ENCODE measurements at places on chromosomes 4 and X.

DNA sequence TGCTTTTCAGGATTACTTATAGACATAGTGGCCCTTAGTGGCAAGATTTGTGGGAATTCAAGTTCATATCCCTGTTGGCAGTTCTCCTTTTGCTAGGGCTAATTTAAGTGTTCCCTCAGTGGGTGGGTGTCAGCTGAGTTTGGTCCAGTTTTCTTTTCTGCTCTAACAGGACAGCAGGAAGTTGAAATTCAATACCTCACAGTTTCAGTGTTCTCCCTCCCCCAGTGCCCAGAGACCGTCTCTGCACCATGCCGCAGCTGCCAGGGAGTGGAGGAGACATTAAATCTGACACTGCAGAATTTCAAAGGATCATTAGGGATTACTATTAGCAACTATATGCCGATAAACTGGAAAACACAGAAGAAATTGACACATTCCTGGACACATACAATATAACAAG is 50.7 kb downstream of the UBE2NL start:
- no peak for DNase-seq

DNA sequence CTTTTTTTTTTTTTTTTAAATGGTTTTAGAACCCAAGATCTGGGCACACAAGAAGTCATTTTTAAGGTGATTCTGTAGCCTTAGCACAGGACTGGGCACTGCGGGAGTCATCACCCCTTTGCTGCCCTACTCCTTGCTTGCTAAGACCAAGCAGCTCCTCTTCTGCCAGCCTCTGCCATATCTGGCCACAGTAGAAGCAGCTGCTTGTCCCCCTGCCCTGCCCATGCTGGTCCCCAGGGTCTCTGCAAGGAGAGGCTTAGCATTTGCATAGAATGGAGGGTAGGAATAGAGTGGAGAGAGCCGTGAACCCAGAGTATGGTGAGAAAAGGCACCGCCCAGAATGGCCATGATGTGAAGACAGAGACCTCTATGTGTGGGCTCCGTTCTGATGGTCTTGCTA is 109.3 kb downstream of the ADRA2C start:
- no peak for DNase-seq

GRCh38 chr4:144178414-144178813 is 37.9 kb upstream of the GYPA start:
- DNase-seq = no peak

- DNase-seq = no peak
Measured at GRCh38 chr4:38309471-38309870, 349.3 kb downstream of the PTTG2 start.

DNA sequence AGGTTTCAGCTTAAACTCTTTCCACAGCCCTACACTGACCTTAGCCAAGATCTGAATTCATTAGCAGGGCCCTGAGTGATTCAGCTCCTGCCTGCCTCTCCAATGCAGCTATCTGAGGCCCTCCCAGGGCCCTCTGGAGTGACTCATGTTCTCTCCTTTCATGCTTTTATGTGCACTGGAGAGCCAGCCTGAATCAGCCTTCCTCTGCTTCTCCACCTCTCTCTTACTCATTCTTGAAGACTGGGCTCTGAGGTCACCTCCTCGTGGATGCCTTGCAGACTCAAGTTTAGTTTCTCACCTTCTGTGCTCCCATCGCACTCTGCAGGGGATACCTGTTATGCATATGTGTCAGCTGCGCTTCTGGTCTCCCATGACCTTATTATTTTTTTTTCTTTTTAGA is 3.1 kb upstream of the OCIAD2 start:
- no peak for DNase-seq

DNA sequence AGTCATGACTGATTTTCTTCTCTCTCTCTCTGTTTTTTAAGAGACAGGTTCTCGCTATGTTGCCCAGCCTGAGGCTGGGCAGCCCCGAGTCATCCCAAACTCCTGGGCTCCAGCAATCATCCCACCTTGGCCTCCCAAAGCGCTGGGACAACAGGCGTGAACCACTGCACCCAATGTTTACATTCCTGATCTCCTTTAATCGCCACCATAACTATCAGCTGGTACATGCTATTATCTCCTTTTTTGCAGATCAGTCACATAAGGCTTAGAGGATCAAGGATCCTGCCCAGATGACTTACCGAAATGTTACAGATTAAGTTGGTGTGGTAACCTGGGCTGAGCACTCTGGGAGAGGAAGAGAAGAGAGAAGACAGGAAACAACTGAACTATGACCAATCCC is 1.5 kb upstream of the USP46 start:
- DNase-seq = no peak

- DNase-seq = no peak
Measured at GRCh38 chr4:73345399-73345975, 58.6 kb upstream of the ALB start.

DNA sequence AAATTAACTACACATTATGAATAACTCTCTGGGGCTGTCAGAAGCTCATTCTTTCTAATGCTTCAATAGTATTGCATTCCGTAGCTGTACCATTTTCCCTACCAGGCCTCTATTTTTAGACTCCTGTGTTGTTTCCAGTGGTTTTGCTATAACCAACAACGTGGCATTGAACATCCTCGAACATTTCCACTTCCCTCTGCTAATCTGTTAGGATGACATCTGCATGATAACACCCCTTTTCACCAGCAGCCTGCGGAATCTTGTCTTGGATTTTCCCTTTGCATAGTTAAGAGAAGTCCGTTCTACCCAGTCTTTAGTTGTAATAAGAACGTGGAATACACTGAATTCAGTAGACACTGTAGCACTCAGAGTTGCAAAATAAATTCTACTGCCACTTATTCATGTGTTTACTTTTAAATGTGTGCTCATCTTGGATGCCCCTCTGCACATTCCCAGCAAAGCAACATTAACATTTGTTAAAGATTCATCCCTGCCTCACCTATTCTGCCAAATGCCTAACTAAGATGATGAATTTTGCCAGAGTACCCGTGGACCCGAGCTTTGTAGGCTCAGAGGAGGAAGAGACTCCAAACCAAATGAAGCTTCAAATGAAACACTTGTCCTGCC is 55.6 kb downstream of the SEL1L3 start:
- no peak for DNase-seq

DNA sequence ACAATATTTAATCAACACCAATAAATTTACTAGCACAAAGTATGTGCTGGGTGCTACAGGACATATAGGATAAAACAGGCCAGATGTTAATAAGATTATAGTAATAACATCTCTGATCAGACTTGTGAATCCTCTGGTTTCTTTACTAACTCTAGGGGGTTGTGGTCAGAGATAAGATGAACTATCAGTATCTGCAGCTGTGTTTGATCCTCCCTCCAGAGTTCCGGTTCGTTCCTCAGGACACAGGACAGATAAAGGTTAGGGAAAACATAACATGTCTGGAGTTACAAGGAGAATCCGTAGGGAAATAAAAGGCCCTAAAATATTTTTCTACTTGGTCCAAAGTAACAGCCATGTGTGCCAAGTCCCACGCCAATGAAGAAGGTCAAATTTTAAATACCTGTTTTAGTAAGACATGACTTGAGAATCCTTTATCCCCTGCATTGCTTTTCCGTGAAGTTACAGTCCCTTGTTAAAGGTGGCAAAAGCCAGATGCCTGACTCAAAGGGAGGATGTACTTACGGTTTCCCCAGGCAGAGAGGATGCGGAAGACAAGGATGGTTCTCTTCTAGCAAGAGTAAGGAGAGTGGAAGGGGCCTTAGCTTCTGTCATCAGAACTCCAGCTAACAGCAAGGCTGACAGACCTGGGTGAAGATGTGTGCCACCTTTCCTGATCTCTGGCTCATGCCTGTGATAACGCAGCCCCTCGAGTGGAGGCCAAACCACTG is 44.4 kb downstream of the KIAA0232 start:
- DNase-seq = no peak

DNA sequence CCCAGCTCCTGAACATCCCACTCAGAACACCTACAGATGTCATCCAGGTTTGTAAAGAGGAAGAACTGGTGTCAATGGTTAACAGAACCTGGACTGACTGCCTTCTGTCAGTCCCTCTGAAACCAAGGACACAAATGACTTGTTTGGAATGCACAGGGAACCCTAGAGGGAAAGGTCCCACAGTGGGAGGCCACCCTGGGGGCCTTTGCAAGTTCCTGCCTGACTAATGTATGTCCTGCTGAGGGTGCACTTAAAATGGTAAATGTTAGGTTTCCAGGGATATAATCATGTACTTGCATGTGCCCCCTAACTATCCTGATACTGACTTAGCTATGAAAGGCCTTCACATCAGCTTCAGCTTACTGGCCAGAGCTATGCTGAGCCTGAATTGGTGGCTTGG is 15.0 kb upstream of the XAGE2 start:
- DNase-seq = no peak

DNA sequence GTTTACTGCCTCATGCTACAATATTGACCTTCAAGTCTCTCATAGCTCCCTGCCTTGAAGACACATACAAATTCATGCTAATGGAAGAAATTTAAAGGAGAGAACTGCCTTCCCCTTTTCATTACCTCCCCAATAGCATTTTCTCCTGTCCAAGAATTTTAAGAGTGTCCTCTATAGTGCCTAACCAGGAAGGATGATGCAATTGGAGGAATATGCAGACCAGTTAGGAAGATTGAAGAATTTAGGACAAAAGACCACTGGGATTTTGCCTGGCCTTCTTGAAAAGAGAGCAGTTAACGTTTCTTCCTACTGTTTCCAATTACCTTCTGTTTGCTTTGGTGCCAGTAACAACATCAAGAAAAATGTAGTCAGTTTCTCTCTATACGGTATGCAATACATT is 443.9 kb downstream of the INPP4B start:
- no peak for DNase-seq

- no peak for DNase-seq
Measured at GRCh38 chrX:108438110-108438623, at the start of gene COL4A6. Gene COL4A6 (minus strand): TSS chrX:108438422. CDS start chrX:108438196, 226 bp downstream.

DNA sequence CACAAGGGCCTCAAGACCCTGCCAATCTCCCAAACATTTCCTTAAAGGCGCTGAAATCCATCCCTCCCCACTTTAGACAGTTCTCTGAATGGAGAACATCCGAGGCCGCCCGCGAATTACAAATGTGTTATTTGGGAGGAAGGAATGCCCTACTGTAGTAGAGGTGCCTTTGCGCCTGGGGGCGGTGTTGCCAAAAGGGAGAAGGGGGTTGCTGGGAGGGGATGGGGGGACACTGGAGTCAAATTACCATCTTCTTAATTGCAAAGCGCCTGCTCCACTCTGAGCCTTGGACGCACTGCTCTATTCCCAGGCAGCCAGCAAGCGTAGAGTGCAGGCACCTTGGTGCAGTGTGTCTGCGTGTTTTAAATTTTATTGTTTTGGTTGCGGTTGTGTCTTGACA is 2.7 kb downstream of the TMEM255A start:
- peak; percentile 35 for DNase-seq

DNA sequence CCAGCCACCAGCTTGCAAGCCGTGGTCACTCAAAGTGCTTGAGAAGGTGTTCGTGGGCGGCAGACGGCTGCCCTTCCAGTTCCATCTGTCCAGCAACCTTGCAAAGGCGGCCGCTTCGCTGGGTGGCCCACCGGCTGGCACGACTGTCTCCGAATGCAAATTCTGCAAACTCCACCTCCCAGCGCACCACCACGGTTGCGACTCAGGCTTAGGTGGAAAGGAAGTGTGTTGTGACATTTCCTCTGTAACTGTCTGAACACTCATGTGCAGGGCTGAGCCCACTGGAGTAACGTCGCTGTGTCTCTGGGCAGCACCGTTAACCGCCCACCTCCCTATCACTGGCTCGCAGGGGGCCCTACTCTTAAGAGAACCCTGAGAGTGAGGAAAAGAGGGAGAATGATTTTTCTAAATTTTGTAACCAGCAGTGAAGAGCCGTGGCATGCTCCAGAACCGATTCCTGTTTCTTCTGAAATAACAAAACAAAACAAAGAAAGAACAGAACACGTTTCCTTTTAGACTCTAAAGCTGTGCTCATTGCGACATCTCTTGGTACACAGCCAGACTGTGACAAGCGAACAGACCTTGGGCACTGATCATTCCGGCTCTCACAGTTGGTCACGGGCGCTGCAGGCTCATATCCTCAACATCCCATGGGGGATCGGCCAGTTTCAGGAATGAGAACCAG is at the start of gene P2RY8:
Gene P2RY8, minus strand, starts transcription at position 155 of the 685 bp plus-strand sequence. CDS start 70,627 bp downstream, outside the sequence.
- no peak for DNase-seq

- peak; percentile 2 for DNase-seq
Measured at GRCh38 chrX:120769576-120770341, 105.9 kb downstream of the CT47B1 start.

DNA sequence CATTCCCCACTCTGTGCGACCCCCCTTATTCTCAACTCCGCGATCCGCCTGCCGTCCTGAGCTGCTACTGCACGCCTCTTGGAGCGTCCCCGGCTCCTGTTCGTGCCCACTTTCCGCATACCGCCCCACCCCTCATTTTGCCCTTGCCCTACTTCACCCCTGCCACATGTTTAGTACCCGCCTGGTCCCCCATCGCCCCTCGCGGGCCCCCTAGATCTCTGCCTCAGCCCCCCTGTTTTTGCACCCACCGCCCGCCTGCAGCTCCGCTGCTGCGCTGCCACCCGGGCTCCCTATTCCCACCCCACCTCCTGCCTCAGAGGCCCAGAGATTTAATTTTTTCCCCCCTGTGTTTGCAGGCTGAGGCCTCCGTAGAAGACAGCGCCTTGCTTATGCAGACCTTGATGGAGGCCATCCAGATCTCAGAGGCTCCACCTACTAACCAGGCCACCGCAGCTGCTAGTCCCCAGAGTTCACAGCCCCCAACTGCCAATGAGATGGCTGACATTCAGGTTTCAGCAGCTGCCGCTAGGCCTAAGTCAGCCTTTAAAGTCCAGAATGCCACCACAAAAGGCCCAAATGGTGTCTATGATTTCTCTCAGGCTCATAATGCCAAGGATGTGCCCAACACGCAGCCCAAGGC is 1.4 kb downstream of the MAGED1 start:
- no peak for DNase-seq

GRCh38 chr4:8200302-8200975 is 1.3 kb downstream of the SH3TC1 start:
- no peak for DNase-seq

DNA sequence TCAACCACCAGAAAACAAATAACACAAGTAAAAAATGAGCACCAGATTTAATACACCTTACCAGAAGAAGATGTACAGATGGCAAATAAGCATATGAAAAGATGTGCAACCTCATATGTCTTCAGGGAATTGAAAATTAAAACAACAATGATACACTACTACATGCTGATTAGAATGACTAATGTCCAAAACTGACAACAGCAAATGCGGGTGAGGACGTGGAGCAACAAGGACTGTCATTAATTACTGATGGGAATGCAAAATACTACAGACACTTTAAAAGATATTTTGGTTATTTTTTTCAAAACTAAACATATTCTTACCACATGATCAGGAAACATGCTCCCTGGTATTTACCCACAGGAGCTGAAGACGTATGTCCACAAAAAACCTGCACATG is 140.3 kb downstream of the FRYL start:
- no peak for DNase-seq

- no peak for DNase-seq
Measured at GRCh38 chr4:185797018-185797417, 15.0 kb downstream of the SORBS2 start.

- DNase-seq = no peak
Measured at GRCh38 chrX:51406688-51407519, 74.3 kb downstream of the NUDT10 start.

GRCh38 chr4:112381996-112382692 is 85.0 kb downstream of the ALPK1 start:
- DNase-seq = no peak

All from NCI-H748 treated with DMSO at 0.1 percent for 48 hours (cell line).